ENCODE measurements at places on chromosomes 1 and 21.

DNA sequence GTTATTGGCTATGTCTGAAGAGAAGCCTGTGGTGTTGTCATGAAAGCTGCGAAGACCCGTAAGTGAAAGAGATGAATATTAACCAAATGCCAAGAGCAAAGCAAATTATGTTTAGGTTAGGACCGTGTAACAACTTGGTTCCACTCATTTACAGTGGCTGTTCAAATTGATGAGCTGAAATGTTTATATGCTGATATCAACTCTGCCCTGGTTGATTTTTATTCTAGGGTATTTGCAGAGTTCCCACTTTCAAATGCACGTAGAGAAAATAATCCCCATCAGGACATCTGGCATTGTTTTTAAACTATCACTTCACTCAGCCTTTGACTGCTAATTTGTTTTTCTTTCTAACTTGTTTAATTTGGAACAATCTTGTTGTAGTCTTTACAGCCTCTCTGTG lies 581.6 kb upstream of the ADAMTS5 start:
- no peak for DNase-seq

DNA sequence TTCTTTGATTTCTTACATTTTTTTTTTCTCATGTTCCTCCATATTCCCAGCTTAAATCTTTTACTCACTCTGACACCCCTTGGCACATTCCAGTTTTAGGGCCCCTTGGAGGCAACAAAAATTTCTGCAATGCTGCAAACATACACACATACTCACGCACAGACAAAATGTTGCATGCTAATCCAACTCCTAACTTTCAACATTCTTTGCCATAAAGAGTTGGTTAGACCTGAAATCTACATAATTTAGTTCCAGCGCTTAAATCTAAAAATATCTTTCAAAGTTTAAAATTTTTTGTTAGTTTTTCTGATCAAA lies 103.9 kb downstream of the PTPN14 start:
- DNase-seq: no peak

GRCh38 chr1:110430901-110431300 lies 20.0 kb upstream of the PROK1 start:
- DNase-seq: no peak

GRCh38 chr1:208007938-208008342 lies 97.0 kb upstream of the CD34 start:
- DNase-seq: no peak

DNA sequence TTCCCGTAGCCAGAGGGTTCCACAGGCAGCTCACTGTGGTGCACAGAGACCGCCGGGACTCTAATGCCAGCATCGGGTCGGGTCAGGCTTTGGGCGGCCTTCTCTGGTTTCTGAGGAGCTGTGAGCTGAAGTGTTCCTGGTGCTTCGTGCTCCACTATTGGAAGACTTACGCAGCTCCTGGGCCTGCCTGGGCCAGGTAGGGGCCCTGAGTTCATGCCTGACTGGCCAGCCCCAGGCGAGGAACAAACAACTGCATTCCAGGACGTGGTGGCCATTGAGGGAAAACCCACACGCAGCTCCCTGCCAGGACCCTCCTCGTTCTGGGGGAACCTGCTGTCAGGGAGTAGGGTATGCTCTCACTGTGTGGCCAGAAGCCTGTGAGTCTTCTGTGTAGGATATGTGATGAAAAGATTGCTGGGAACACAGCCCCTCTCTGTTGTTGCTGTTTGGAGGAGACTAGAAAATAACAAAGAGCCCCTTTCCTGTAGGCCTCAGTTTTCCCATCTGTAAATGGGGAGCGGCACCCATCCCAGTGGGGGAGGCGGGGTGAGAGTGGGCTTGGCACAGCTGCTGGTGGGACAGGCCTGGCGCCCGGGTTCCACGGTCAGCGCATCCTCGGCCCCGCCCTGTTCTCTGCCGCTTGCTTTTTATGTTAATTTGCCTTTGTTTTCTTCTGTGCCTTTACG lies 8.4 kb downstream of the RER1 start:
- DNase-seq: no peak

GRCh38 chr1:151944126-151944856 lies 35.0 kb upstream of the THEM4 start:
- DNase-seq: no peak

DNA sequence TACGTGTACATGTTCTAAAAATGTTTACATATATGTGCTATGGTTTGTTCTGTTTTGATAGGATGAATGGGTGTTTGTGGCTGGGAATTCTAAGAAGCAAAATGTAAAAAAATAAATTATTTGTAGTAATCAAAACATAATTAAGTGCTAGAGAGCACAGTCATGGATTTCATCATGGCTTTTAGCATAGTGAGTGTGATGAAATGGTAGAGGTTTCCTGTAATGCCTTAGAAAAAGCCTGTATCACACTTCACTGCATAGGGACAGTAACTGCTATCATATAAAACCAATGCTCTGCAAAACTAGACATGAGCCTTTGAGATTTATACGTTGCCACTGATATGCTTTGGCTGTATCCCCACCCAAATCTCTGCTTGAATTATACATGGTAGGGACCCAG lies 99.8 kb downstream of the PTGER3 start:
- no peak for DNase-seq

DNA sequence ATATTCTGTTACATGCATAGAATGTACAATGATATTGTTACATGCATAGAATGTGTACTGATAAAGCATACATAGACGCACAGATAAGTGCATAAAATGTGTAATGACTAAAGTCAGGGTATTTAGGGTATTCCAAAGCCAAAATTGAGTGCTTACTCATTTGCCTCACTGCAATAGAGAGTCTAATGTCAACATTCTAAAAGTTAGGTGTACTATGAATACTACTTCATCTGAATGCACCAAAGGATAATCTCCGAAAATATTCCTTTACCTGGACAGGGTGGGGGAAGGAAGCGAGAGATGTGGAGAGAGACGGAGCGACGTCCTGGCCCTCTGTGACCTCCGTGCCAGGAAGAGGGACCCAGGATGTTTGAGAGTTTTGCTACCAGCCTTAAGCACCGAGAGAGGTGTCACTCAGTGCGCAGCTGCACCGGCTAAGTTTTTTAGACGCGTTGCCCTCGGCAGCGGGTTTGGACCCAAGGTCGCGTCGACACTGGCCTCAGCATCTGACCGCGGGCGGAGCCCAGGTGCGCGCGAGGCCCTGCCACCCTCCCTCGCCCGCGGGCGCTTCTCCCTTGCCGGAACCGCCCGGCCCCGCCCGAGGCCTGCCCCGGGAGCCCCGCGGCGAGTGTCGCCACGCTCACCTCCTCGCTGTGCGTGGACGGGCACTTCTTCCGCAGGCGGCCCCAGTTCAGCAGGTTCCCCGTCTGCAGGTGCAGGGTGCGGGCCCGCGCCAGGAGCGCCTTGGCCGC lies 660 bp downstream of the GCLM start:
- peak; percentile 53 for DNase-seq

DNA sequence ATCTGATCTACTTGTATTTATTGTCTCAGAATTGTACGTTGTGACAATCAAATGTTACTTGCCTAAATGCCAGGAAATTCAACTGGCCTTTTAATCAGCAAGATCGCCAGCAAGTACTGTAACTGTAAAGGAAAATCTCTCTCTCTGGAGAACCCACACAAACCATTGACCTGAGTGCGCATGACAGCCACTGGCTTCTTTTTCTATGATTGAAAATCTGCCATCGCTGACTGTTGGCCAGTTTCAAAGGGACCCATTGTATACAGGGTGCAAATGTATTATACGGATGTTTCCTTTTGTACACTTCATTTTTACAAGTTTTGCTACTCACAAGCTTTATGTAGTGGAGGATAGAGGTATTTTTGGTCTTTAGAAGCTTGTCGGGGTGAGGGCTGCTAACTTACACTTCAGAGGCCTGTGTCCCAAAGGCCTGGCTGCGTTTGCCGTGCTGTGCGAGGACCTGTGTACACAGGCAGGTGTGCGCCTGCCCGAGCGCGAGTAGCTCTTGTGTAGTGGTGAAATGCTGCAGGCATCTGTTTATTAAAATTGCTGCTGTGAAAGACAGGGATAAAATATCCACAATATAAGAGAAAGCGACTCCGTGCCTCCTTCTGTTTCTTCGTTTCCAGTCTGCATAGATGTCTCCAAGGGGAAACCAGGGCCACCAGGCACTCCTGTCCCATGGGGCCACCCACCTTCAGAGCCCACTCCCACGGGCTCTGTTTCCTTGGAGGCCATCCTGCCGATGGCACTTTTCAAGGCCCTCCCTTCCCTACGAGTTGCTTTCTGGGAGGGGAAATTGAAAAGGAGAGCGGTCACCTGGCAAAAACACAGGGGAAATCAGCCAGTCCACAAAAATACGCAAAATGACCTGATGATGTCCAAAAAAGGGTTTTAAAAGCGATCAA lies 25.3 kb upstream of the TRAPPC10 start:
- no peak for DNase-seq

DNA sequence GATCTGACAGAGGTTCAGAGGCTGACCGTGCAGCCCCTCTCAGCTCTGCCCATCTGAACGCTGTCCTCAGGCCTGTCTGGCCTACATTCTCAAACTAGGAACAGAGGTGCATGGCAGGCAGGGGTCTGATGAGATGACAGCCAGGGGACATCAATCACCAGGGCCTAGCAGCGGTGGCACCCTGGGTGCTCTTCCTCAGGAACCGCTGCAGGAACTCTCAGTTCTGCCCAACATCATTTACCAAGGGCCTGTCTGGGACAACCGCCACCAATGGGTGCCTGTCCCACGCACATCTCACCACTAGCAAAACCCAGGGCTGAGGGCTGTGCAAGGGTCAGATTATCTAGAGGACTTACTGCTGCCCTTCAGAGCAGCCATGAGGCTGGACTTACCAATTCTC lies 245.7 kb downstream of the TOMM20 start:
- DNase-seq: no peak

GRCh38 chr1:225653463-225654276 lies 747 bp upstream of the ENAH start:
- DNase-seq: no peak

DNA sequence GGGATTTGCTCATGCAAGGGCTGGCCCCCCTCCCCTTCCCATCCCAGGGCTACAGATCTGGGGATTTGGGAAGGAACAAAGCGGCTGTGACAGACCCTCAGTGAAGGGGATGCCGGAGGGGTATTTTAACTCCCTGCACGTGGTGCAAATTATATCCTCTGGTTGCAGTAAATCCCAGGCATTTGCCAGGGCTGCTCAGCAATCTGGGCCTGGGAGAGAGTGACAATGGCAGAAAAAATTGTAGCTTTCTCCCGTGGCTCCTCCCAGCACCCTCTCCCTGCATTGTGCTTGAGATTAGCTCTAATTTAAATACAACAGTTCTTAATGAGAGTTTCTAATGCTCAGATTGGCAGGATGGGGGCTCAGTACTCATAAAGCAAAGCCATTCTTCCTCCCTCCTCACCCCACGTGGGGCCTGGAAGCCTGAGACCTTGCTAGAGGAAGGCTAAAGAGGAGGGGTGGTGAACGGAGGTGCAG lies 129.9 kb upstream of the CD34 start:
- DNase-seq: no peak

DNA sequence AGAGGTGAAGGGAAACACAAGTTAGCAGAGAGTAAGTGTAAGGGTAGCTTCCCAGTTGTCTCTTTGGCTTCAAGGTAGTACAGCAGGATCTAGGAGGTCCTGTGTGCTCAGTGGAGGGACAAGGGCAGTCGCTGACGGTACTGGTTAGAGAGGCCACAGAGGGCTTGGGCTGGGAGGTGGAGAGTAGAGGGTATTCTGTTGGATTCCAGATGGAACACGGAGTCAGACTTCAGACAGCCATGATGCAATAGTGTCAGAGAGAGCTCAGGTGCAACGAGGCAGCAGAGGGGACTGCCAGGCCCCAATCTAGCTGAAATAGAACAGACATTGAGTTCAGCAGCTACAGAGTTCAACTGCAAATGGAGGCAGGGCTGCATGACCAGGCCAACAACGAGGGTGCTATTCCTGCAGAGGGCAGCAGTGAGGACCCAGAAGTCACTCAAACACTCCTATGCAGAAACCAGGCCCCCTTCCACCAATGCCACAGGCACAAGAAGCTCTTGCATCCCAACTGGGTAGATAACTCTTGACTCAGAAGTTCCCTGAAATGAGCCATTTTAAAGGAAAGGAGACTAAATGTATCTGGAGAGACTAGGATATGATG lies 325.0 kb upstream of the ESRRG start:
- no peak for DNase-seq

- no peak for DNase-seq
These were observed 121.6 kb downstream of the NTMT2 start for GRCh38 chr1:170267317-170267716.

- DNase-seq: no peak
These were observed 177.7 kb downstream of the ADSS2 start for GRCh38 chr1:244273845-244274619.

GRCh38 chr1:230878591-230878990 lies 10.3 kb upstream of the C1orf198 start:
- DNase-seq: no peak

- peak; percentile 50 for DNase-seq
These were observed 69.5 kb downstream of the PEX14 start for GRCh38 chr1:10544239-10544638.

- no peak for DNase-seq
These were observed 43.7 kb downstream of the NIBAN1 start for GRCh38 chr1:184930645-184931044.

DNA sequence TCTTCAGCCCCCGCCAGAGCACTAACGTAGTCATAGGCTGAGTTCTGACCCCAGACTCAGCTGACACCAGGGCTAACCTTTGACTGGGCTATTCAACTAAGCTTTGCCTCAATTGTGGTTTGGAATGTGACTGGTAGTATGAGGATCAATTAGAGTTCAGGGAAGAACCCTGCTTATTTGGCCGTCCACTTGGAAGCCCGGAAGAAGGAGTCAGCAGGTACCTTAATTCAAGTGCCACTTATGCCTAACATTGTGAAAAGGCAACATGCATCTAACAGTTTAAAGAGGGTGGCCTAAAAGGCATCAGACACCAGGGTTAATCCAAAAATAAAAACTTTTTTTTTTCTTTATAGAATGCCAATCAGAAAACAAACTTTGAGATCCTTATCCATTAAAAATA lies 92.3 kb downstream of the BEND5 start:
- no peak for DNase-seq

DNA sequence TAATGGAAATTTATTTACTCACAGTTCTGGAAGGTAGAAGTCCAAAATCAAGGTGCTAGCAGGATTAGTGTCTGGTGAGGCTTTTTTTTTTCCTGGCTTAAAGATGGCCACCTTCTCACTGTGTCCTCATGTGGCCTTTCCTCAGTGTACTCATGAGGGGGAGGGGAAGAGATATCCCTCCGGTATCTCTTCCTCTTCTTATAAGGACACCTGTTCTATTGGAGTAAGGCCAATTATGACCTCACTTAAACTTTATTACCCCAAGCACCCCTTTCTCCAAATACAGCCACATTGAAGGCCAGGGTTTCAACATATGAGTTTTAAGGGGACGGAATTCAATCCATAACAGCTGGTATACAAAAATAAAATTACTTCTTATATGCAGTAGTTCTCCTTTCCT lies 203.7 kb upstream of the C1orf87 start:
- DNase-seq: no peak

GRCh38 chr21:38384675-38385426 lies 113.4 kb downstream of the ERG start:
- no peak for DNase-seq

DNA sequence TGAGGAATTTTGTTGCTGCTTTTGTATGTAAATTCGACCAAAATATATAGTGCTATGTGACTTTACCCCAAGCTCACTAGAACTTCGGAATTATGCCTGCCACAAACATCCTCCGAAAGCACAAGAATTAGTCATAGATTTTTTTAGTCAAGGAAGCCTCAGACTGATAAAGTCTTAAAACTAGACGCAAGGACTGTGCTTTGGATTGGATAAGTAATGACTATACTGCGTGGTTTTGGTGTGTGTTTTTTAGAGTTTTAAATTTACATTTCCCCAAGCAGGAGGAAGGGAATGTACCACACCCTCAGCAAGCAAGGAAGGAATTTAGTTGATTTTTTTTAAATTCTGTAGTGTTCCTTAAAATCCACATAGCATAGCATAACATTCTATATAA lies 10.3 kb downstream of the WLS start:
- DNase-seq: no peak

All from T-helper 2 cell (primary cell).